ENCODE measurements at places on chromosomes 16 and 17.

- DNase-seq: no peak
Measured at GRCh38 chr17:80738987-80739730, 194.5 kb downstream of the RPTOR start.

- no peak for DNase-seq
Measured at GRCh38 chr17:57410169-57410568, 153.8 kb downstream of the MSI2 start.

GRCh38 chr16:11152677-11153331, 103.2 kb downstream of the SOCS1 start:
- no peak for DNase-seq

DNA sequence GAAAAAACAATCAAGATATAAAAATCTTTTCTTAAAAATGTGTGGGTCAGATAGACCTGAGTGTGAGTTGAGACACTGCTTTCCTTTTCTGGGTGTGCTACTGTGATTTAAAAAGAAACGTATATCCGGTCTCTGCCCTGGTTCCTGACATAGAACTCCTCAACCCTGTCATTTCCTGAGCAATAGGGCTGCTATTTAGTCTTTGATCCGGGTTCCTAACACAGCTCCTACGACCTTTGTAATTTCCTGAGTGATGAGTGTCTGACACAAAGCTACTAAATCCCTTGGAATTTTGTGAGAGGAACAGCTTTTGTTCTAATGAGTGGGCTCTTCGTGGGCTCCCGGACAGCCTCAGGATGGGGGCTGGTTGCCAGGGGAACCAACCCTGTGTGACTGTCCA, 93.9 kb upstream of the FA2H start:
- no peak for DNase-seq

DNA sequence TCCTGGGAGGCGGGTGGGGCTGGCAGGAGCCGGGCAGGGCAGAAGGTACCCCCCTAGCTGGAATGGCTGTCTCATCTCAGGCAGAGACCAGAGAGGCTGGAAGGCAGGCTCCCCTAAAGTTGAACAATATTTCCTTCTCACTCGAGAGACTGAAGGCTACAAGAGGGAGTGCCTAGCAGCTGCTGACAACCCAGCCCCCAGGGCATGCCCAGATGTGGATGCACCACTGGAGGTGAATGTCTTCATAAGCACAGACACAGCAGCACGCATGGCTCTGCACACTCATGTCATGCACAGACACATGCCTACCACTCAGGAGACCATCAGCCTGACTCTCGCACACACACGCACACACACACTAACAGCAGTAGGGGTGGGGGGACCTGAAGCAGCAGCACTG, 179.0 kb downstream of the CCT6B start:
- no peak for DNase-seq

DNA sequence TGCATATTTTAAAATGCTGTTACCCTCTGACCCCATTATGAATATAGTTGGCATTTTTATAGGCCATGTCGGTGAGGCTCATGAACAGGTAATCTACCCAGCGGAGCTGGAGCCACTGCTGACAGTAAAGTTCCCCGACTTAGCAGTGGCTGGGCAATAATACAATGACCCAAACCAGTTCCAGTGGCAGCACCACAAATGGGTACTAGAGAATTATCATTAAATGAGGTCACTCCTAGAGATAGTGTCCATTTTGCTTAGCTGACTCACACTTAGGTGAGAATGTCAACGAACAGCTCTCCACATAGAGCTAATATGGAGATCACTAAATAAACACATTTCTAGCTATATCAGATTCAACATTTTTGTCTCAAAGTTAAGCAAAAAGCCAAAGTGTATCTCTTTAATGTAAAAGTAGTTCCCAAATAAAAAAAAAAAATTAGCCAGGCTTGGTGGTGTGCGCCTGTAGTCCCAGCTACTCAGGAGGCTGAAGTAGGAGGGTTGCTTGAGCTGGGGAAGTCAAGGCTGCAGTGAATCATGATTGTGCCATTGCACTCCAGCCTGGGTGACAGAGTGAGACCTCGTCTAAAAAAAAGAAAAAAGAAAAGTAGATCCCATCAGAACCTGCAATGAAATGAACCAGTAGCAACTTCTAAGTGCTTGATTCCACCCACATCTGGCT, 7.4 kb downstream of the MYO1D start:
- no peak for DNase-seq

GRCh38 chr17:57694051-57694450, 51.0 kb downstream of the CCDC182 start:
- no peak for DNase-seq

DNA sequence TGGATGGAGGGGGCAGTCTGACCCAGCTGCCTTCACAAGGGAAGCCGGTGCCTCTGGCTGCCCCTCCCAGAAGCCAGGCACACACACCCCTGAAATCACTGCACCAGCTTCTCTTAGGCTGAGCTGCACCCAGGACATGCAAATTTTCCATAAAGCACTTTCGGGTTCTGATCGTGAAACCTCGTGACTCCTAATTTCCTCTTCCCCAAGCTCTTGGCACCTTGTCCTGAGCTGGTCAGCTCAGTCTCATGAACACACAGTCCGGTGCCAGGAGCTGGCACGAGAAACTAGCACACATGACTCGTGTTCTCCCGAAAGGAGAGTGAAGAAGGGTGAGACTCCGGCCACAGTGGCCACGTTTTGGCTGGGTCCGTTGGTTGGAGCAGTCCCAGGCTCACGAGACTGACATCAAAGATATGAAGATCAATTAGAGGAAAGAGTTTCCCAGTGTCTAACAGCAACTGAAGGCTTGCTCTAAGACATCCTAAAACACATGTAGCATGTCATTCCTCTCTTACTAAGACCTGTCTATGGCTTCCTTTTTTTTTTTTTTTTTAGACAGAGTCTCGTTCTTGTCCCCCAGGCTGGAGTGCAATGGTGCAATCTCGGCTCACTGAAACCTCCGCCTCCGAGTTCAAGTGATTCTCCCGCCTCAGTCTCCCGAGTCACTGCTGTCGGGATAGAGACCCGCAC, 9.2 kb upstream of the ABR start:
- DNase-seq: no peak

GRCh38 chr17:21160401-21160800, 33.6 kb downstream of the DHRS7B start:
- DNase-seq: no peak

DNA sequence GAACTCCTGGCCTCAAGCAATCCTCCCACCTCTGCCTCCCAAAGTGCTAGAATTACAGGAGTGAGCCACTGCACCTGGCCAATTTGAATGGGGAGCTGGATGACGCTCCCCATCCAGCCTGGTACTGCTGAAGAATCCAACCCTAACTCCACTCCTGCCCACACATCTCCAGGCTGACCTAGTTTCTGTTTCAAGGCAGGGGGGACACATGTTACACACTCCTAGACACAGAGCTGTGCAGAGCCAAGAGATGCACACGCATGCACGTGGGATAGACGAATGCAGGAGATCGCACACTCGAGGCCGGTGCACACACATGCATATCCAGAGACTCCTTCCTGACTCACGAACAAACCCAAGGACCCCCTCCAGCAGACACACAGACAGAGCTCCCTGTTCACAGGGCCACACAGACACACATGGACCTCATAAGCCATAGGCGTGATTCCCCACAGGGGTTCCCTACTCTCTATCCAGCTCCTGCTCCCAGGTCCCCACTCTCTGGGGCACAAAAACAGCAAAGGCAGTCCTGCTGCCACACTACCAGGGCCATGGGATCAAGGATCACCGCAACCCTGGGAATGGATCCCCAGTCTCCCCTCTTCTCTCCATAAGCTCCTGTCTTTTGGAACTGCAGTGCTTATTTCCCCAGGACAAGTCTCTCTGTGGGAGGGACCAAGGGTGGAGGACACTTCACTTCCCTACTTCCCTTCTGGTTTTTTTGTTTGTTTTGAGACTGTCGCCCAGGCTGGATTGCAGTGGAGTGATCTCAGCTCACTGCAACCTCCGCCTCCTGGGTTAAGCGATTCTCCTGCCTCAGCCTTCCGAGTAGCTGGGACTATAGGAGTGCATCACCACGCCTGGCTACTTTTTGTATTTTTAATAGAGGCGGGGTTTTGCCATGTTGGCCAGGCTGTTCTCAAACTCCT, 14.4 kb downstream of the EPOP start:
- DNase-seq: no peak

DNA sequence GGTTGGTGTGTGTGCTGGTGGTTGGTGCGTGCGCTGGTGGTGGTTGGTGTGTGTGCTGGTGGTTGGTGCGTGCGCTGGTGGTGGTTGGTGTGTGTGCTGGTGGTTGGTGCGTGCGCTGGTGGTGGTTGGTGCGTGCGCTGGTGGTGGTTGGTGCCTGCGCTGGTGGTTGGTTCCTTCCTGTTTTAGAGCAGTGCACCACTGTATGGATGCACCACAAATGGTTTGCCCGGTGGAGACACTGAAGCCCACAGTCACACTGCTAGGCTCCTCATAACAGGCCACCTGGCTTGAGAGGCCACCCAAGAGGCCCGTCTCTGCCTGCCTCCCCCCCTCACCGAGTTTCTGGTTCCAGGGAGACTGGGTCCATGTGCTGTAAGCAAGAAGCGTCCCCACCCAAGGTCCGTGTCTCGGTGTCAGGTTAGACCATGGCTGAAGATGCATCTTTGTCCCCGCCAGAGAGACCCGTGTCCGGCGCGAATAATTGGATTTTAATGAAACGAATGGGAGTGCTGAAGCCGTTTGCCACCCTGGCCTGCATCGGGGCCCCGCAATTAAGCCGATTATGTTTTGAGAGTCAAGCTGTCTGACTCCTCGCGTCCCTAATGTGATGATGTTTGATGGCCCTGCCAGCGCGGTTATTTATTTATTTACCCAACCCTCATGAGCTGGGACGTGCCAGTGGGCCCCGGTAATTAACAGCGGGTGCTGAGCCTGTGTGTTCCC, 161.3 kb upstream of the GSE1 start:
- DNase-seq: no peak

DNA sequence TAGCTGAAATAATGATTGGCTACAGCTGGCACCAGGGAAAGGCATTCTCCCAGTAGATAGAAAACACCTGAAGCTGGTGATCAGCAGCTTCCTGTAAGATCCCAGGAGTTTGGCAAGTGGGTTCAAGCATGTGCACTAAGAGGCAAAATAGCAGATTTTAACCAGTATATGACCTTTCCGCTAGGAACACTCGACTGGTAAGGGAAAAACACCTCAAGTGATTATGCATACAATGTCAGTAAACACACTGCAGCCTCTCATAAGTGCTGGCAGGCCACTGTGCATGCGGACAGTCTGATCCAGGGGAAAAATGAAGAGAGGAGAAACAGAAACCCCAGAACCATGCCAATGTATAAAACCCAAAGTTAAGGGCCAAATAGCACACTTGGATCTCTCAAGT, 49.0 kb upstream of the HLF start:
- no peak for DNase-seq

- DNase-seq: no peak
Measured at GRCh38 chr17:6862825-6863224, 31.3 kb upstream of the TEKT1 start.

DNA sequence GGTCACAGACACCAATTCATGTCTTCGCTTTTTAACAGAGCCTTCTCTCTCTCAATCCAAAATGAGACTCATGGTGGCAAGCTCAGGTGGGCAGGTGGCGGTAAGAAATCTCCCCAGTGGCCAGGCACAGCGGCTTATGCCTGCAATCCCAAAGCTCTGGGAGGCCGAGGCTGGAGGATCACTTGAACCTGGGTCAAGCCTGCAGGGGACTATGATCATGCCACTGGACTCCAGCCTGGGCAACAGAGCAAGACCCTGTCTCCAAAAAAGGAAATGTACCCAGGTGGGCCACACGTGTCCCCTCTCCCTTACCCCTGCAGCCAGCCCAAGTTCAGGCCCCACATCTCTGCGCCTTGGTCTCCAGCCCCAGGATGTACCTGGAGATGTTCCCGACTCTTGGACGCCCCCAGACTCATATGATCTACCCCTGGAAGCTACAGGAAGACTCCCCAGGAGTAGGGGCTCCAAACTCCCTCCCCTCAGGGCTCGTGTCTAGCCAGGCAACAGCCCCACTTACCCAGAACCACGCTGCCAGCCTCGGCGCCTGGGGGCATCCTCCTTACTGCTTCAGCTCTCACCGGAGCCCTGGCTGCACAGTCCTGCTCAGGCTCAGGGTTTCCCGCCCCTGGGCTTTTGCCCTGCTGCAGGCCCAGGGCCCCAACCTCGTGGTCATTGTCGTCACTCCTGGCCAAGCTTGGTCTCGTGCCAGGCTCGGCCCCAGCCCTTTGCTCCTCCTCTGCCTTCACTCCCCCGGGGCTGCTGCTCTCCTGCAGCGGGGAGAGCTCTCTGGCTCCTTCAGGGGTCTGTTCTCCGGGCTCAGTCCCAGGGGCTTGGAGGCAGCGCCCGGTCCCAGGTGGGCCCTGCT, 16.2 kb downstream of the MYLK3 start:
- no peak for DNase-seq

GRCh38 chr17:17595755-17596154, 4.2 kb upstream of the PEMT start:
- no peak for DNase-seq

- DNase-seq: no peak
Measured at GRCh38 chr17:4317610-4318009, 48.9 kb downstream of the UBE2G1 start.

GRCh38 chr16:66911112-66911511, 7.6 kb downstream of the CDH16 start:
- DNase-seq: no peak

- DNase-seq: no peak
Measured at GRCh38 chr16:60605176-60605575, 1431.1 kb downstream of the CDH8 start.

- peak; percentile 61 for DNase-seq
Measured at GRCh38 chr16:30567991-30568638, 3.4 kb downstream of the ZNF688 start.

DNA sequence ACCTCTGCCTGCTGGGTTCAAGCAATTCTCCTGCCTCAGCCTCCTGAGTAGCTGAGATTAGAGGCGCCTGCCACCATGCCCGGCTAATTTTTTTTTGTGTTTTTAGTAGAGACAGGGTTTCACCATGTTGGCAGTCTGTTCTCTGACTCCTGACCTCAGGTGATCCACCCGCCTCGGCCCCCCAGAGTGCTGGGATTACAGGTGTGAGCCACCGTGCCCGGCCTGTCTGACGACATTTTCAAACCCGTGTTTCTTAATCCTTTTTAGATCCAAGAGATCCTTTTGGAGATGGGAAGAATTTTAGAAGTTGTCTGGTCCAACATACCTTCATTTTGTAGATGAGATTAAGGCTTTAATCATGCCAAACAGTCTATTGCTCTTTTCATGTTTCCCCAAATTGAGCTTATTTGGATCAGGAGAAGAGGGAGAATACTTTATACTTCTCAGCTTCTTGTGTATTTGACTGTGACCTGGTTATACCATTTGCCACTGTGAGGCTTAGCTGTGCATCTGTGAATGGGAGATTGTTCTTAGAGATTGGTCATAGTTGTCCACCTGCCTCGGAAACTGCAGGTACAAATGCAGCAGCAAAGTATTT, 25.8 kb downstream of the USP10 start:
- no peak for DNase-seq
